ENCODE measurements at places on chromosomes 1 and 21.

DNA sequence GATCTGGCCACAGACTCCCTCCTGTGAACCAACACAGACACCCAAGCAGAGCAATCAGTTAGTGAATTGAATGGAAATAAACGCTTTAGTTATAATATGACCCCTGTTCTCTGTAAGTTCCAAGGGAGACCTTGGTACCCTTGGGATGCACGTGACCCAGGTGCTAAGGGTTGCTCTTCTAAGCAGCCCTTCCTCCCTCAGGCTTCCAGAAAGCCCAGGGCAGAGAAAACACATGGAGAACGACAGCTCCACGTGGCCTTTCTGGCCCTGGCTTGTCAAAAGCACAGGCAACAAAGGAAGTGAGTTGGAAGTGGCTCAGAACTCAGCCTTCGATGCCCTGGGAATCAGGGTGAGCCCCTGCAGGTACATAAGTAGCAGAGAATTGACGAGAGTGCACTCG, 57.4 kb downstream of the LACTBL1 start:
- DNase-seq, result no peak

DNA sequence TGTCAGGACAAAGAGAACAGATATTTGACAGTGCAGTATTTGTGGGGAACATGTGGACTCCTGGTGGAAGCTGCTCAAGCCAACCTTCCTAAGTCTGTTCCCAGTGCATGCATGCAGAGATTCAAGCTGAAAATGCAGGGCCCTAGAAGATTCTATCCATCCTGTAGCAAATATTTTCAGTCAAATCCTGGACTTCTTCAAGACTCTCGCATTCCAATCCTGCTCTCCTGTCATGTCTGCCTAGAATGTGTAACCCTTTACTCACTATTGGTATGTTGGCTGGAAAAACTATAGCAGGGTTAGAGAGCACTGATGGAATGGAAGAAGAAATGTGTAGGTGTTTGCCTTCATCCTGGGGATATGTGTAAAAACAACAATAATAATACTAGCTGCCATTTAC, 385.6 kb upstream of the PKN2 start:
- DNase-seq, result no peak

- no peak for DNase-seq
Measured at GRCh38 chr1:182301026-182301436, 90.6 kb downstream of the GLUL start.

DNA sequence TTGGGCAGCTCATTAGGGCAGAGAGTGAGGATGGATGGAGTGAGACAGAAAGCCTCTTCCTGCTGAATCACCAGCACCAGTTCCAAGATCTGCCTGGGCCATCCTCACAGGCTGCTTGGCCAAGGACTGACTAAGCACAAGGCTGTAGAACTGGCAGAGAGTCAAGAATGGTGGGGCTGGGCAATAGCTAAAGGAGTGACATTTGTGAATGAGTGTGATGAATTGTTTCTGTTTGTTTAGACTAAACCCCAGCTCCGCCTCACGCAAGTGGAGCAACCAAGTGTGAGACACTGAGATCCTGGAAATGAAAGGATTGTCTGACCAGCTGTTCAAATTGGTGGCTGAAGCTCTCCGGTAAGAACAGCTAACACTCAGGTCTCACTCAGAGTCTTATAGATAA, 38.6 kb downstream of the BRINP2 start:
- DNase-seq, result peak; percentile 78

GRCh38 chr1:22584970-22585369, 21.7 kb downstream of the EPHA8 start:
- DNase-seq, result no peak

GRCh38 chr1:111597426-111597825, 22.2 kb upstream of the RAP1A start:
- DNase-seq, result no peak
